ENCODE measurements at places on chromosomes 5 and 9. TPM values are rescaled to one million over a fixed set of nuclear protein-coding genes. Genes with fewer than 3 reads are reported as not detected.
A peak's percentile ranks its signal among the peaks of the same experiment; 100 is the strongest.

Gene HABP4
- 6.3 TPM for total RNA-seq

DNA sequence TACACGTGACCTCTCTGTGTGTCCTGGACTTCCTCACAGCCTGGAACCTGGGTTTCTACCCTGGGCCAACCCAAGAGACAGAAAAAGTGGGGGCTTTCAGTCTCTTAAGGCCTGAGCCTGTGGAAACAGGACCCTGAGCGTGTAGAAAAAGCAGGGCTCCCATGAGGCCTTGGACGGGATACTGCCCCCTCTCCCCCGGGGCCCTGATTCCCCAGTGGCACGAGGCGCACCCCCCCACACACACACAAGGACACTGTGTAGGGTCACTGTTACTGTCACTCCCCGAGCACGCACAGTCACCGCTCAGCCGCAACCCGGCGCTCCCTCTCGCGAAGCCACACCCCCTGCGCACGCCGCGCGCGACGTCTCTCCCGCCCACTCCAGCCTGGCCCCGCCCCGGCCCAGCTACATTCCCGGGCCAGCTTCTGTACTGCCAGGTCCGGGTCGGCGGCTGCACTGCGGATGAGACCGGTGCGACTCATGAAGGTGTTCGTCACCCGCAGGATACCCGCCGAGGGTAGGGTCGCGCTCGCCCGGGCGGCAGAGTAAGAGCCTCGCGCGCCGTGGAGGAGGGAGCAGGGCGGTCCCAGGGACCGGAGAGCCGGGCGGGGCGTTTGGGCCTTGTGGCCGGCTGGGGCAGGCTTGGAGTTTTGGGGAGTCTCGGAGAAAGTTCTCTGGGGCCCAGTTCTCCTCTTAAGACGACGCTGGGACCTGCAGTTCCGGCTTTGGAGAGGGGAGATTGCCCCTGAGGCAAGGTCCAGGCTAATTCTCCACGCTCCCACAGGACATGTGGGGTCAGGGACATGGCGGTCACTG, at the start of gene GRHPR:
Gene GRHPR (plus strand): TSS at position 408 of the 816 bp plus-strand sequence. CDS start 55 bp downstream, at position 463.
- H3K36me3 ChIP-seq = peaks cover 24% of the 10 kb centered on the region
- H3K4me3 ChIP-seq = peak within 1 kb of the TSS; percentile 92
- peak within 1 kb of the TSS; percentile 96 for H3K27ac ChIP-seq
- peaks cover 26% of the 10 kb centered on the region for H3K4me1 ChIP-seq

Gene MSX2
- total RNA-seq = 5.6 TPM

DNA sequence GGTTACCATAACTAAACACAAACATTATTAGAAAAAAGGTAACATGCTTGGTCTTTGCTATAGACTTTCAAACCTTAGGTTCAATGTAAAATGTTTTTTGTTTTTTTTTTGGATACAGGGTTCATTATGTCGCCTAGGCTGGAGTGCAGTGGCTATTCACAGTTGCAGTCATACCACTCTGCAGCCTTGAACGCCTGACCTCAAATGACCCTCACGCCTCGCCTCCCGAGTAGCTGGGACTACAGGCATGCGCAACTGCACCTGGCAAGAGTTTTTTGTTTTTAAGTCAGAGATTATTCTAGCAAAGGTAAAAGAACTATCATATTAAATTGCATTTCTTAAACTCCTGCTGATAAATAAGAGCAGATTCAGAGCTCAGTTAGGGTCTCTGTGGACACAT, 55.1 kb upstream of the NR5A1 start:
- H3K27me3 ChIP-seq = no peaks in the 10 kb centered on the region
- H3K4me3 ChIP-seq = no peak overlapping the region
- peaks cover 4% of the 10 kb centered on the region for H3K36me3 ChIP-seq
- no peak overlapping the region for H3K27ac ChIP-seq
- DNase-seq = no peak

- peaks cover 11% of the 10 kb centered on the region for H3K27me3 ChIP-seq
- no peaks in the 10 kb centered on the region for H3K36me3 ChIP-seq
- no peak overlapping the region for H3K27ac ChIP-seq
- no peaks in the 10 kb centered on the region for H3K4me1 ChIP-seq
- no peak overlapping the region for H3K4me3 ChIP-seq
- no peak for DNase-seq
These were observed 26.5 kb upstream of the NEK6 start for GRCh38 chr9:124231095-124231737.

Gene PCDHGA7
- total RNA-seq = 0.86 TPM

Gene PAPPA
- 7.0 TPM for total RNA-seq

DNA sequence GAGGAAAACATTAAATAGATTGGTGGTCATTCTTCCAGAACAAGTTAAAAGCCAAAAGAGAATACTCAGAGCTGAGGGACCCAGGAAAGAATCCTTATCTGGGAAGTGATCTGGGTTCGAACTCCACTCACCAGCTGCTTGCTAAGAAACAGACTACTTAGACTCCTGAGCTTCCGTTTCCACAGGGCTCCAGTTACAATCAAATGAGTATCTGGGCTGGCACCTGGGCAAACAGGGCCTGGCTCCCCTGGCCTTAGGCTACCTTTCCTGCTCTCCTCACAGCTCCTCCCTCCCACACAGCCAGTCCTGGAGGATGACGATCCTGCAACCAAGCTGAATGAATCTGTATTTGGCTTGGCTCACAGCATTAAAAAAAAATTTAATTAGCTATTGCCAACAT, 2.5 kb downstream of the MAPK9 start:
- no peaks in the 10 kb centered on the region for H3K27me3 ChIP-seq
- H3K4me1 ChIP-seq = peaks cover 47% of the 10 kb centered on the region
- peak overlapping the region; percentile 71 for H3K4me3 ChIP-seq
- peak; percentile 87 for DNase-seq

Gene TUSC1
- 10.3 TPM for total RNA-seq

- H3K4me1 ChIP-seq = peaks cover 16% of the 10 kb centered on the region
- no peak for DNase-seq
- H3K27me3 ChIP-seq = no peaks in the 10 kb centered on the region
- no peak overlapping the region for H3K4me3 ChIP-seq
- no peak overlapping the region for H3K27ac ChIP-seq
These were observed 74.2 kb upstream of the GRAMD2B start for GRCh38 chr5:126348855-126349635.

- no peak overlapping the region for H3K4me3 ChIP-seq
- H3K27ac ChIP-seq = no peak overlapping the region
- H3K4me1 ChIP-seq = peaks cover 13% of the 10 kb centered on the region
These were observed 10.5 kb downstream of the SNAPC3 start for GRCh38 chr9:15433191-15433590.

DNA sequence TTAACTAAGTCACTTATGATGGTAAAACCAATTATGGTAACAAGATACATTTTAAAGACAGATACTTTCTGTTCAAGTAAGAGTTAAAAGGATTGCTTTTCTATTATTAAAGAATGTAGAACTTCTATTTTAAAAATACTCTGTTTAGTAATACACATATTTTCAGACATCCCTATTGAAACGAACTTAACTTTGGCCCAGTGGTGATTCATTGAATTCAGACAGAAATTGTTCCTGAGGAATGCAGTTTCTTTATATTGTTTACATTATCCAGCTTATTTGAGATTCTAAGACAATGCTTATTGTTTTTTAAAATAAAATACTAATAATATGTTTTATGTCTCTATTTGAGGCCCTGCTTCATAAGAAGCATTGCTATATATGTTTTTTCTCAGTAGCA, 816.4 kb downstream of the SEMA5A start:
- no peaks in the 10 kb centered on the region for H3K36me3 ChIP-seq
- DNase-seq = no peak
- H3K27me3 ChIP-seq = no peaks in the 10 kb centered on the region
- H3K4me3 ChIP-seq = no peak overlapping the region

Gene PCA3
- not detected for total RNA-seq

DNA sequence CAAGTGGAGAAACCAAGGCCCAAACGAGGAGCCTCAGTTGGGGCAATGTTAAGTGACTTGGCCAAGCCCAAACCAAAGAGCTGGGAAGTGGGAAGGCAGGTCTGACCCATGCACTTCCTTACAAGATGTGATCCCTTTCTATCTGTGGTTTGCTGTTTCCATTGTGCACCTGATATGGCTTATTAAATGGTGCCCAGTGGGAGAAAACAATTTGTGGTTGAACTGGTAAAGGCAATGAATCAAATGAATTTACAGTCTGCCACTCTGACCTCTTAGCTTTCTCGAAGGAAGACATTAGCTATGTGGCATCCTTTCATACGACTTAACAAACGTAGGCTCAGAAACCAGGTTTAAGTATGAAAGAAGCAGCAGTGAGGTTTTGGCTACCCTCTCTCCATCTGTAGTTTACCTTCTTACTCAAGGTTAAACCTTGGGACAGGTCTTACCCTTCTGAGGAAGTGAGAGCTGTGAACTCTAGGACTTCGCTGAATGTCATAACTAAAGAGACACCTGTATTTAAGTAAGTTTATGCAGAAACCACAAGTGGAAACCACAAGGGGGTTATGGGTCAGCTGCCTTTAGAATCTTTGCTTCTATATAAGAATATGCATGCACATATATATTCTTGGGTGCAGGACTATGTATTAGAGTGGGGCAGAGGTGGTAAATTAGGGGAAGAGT, 100.5 kb upstream of the SPATA31D4 start:
- no peaks in the 10 kb centered on the region for H3K36me3 ChIP-seq
- peaks cover 16% of the 10 kb centered on the region for H3K4me1 ChIP-seq
- no peak overlapping the region for H3K4me3 ChIP-seq

DNA sequence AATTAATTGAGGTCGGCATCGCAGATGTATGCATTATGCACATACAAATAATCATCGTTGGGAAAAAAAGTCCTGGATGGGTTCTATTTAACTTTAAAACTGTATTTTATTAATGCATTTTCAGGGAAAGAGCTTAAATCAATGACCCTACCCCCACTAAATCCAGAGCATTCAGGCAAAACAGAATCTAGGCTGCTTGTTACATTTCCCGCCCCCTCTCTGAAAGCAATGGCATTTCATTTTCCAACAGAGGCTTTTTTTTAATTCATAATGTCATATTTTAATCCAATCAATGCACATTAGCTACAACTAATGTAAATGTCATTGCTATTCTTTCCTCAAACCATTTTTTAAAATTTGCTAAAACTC, 117.4 kb upstream of the GRIA1 start:
- DNase-seq = no peak
- H3K4me3 ChIP-seq = no peak overlapping the region
- H3K4me1 ChIP-seq = no peaks in the 10 kb centered on the region
- no peaks in the 10 kb centered on the region for H3K27me3 ChIP-seq
- no peaks in the 10 kb centered on the region for H3K36me3 ChIP-seq

Gene IFNK
- total RNA-seq = not detected

DNA sequence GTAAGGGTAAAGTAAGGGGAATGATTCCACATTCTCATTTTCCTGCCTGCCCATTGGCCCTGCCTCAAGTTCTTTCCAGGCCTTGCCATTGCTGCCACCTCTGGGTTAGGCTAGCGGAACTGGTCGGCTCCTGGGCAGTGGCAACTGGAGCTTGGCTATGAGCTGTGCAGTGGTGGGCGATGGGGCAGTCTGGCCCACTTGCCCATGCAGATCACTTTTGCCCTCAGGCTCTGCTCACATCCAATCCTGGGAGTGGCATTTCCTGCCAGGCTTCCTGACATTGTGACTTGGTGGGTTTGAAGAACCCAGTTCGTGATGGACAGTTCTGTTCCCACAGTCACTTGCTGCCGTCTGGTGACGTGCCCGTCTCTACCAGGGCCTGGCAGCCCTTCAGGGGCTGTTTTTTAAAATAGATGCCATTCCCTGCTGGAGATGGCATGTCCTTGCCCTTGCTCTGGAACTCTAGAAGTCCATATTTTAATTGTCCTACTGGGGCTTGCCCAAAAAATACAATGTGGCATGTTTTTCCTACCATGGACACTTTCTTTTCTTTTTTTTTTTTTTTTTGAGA, 86.1 kb downstream of the FGF18 start:
- no peak overlapping the region for H3K27ac ChIP-seq
- no peaks in the 10 kb centered on the region for H3K4me1 ChIP-seq
- no peak overlapping the region for H3K4me3 ChIP-seq
- no peaks in the 10 kb centered on the region for H3K36me3 ChIP-seq
- no peaks in the 10 kb centered on the region for H3K27me3 ChIP-seq

DNA sequence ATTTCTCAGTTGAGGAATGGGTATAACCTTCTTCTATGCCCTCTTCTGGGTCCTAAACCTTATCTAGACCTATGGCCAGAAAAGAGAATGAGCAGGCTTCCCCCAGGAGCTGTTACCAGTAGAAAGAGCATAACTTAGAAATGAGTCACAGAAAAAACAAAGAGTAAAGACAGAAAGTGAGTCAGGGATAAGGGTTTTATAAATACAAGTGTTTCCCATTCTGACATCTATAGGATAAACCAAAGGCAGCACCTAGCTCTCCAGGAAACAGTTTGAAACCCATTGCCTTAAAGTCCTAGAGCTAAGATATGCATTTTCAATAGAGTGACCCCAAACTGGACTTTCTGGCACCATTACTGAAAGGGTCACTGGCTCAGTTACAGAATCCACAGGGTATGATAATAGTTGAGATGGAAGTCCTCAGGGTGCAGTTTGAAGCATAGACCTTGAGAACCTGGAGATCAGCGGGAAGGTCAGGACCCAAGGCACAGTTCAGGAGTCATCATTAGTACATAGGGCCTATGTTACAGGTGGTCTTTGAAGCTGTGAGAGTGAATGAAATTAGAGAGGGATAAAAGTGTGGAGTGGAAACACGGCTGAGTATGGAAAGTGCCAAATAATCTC, 42.7 kb upstream of the LIFR start:
- H3K4me1 ChIP-seq = peaks cover 50% of the 10 kb centered on the region
- no peak overlapping the region for H3K4me3 ChIP-seq
- no peak overlapping the region for H3K27ac ChIP-seq
- DNase-seq = peak; percentile 80

- no peaks in the 10 kb centered on the region for H3K4me1 ChIP-seq
- no peaks in the 10 kb centered on the region for H3K27me3 ChIP-seq
- H3K36me3 ChIP-seq = peaks cover 49% of the 10 kb centered on the region
These were observed 28.8 kb downstream of the LPCAT1 start for GRCh38 chr5:1494780-1495524.

- no peak overlapping the region for H3K4me3 ChIP-seq
- no peaks in the 10 kb centered on the region for H3K27me3 ChIP-seq
- no peaks in the 10 kb centered on the region for H3K36me3 ChIP-seq
- DNase-seq = no peak
- no peak overlapping the region for H3K27ac ChIP-seq
These were observed 1697.1 kb upstream of the NUDT12 start for GRCh38 chr5:105259581-105260217.

GRCh38 chr5:83911367-83911919, 190.8 kb upstream of the HAPLN1 start:
- H3K27ac ChIP-seq = no peak overlapping the region
- peaks cover 49% of the 10 kb centered on the region for H3K27me3 ChIP-seq
- DNase-seq = no peak
- no peak overlapping the region for H3K4me3 ChIP-seq
- H3K4me1 ChIP-seq = no peaks in the 10 kb centered on the region

- peaks cover 67% of the 10 kb centered on the region for H3K27me3 ChIP-seq
- H3K36me3 ChIP-seq = no peaks in the 10 kb centered on the region
- H3K27ac ChIP-seq = no peak overlapping the region
- H3K4me3 ChIP-seq = no peak overlapping the region
- H3K4me1 ChIP-seq = no peaks in the 10 kb centered on the region
These were observed 180.2 kb downstream of the YTHDC2 start for GRCh38 chr5:113693701-113694100.

Gene SLC23A1
- total RNA-seq = not detected

- peaks cover 19% of the 10 kb centered on the region for H3K27me3 ChIP-seq
- no peak overlapping the region for H3K4me3 ChIP-seq
- no peaks in the 10 kb centered on the region for H3K4me1 ChIP-seq
- H3K27ac ChIP-seq = no peak overlapping the region
- DNase-seq = no peak
These were observed 22.7 kb upstream of the CPLX2 start for GRCh38 chr5:175848676-175849075.

Gene ANGPTL2
- not detected for total RNA-seq

Data from MCF 10A (cell line).